ENCODE measurements at places on chromosomes 7 and 10.

- no peak for DNase-seq
These were observed 80.7 kb downstream of the GCC1 start for GRCh38 chr7:127504715-127505114.

DNA sequence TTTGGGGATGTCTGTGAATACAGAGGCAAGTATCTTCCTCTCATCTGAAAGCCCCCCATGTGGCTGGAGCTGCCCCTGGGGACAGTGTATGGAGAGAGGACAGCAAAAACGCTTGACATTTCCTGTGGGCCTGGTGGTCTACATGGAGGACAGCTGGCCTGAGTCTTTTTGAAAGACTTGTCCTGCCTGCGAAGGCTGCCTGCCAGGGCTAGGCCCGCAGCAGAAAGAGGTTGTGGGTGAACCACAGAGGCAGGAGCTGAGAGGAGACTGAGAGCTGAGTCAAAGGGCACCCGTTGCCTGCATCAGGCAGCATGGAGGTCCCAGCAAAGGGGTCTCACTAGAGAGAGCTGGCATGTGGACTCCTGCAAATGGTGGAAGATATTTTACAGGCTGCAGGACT, 66.4 kb downstream of the KAT6B start:
- no peak for DNase-seq

DNA sequence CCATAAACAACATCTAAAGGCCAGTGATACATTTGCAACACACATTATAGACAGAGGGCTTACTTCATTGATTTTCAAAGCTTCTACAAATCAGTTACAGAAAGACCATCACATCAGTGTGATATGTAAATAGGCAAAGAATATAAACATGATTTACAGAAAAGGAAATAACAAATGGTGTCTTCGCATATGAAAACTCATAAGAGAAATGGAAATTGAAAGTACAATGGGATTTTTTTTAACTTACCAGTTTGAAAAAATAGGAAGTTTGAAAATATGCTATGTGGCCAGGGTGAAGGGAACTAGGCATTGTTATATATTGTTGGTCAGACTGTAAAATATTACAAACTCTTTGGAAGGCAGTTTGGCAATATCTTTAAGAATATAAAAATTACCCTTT, 27.3 kb downstream of the SEC23IP start:
- no peak for DNase-seq

GRCh38 chr10:70967591-70968587, 79.5 kb upstream of the PCBD1 start:
- no peak for DNase-seq

DNA sequence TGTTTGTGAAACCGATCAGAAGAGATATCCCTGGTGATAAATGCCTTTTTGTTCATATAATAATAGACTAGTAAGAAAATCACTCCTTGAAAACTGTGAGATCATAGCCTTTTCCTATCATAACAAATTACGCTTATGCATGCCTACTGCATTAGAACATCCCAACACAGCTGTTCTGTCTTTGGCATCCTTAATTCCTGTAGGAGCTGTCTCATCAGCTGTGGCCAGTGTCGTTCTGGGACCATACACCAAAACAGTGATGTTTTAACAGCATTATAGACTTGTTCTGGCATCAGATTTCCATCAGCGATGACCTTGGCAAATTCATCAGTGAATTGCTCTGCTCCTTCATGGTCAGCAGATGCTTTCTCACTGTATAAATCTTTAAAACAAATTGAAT, 423.6 kb upstream of the LRGUK start:
- no peak for DNase-seq

- DNase-seq, result no peak
These were observed 73.4 kb downstream of the SORCS1 start for GRCh38 chr10:107091126-107091525.

- no peak for DNase-seq
These were observed 7.5 kb upstream of the ARHGAP22 start for GRCh38 chr10:48612236-48612943.

DNA sequence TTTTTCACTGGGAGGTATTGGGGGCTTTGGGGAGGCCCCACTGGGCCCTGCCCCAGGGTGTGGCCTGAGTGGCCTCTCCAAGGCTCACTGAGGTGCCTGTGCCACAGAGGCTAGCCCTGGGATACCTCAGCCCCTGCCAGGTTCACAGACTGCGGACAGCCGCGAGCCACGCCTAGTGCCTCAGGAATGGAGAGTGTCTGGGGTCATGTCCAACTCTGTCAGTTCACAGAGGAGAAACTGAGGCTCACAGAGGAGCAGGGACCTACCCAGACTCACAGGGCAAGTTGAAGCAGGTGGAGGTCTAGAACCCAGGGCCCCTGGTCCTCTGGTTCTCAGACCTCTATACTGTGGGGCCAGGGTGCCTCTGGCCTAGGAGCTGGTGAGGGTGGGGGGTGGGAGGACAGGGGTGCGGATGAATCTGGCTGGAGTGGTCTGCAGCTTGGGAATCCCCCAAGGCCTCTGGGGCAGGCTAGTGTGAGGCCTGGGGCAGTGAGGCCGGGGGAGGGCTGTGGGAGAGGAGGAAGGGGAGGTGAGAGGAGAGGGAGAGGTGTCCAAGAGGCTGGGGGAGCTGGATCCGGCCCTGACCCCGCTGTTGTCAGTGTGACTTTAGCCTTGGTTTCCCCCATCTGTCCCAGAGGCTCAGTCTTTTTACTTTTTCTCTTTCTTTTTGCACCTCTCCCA, 20.0 kb downstream of the NEURL1 start:
- no peak for DNase-seq

- DNase-seq, result no peak
These were observed 321.1 kb upstream of the NPVF start for GRCh38 chr7:25549271-25549921.

GRCh38 chr7:66970310-66970709, 25.1 kb downstream of the SBDS start:
- DNase-seq, result no peak

GRCh38 chr7:48118041-48118440, 29.0 kb downstream of the UPP1 start:
- no peak for DNase-seq

DNA sequence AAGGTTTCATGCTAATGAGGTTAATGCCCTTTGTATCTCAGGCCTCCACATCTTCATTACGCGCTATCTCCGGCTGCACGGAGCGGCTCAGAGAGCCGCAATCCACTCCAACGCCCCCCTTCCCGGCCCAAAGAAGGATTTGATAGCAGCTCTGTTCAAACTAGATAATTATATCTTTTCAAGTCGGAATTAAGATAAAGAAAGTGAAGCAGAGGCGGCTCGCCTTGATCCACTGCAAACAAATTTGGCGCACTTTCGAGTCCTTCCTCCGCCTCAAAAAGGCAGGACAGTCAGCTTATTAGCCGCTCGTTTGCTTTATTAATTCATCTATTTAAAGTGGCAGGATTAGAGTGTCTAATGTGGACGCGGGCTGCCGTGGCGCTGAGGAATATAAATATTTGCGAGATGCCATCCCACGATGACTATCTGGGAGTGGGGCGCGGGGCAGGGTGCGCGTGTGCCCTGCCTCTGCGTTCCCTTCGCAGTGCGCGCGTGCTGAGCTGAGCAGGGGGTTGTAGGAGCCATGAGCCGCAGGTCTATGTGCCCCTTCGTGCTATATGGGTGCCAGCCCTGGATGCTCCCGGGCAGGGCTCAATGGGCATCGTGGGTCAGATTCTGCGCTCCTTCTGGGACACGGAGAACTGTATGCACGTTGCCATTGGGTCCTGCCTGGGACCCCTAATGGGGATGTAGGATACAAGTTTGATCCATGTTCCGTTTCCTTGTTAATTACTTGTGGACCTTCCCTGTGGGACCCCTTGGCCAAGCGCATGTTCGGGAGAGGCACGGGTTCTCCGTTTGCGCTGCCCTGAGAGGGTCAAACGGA, 9.0 kb downstream of the EMX2 start:
- DNase-seq, result no peak

- no peak for DNase-seq
These were observed 50.5 kb upstream of the FOXK1 start for GRCh38 chr7:4631380-4632179.

- DNase-seq, result no peak
These were observed 72.9 kb upstream of the CAV2 start for GRCh38 chr7:116426428-116427156.

DNA sequence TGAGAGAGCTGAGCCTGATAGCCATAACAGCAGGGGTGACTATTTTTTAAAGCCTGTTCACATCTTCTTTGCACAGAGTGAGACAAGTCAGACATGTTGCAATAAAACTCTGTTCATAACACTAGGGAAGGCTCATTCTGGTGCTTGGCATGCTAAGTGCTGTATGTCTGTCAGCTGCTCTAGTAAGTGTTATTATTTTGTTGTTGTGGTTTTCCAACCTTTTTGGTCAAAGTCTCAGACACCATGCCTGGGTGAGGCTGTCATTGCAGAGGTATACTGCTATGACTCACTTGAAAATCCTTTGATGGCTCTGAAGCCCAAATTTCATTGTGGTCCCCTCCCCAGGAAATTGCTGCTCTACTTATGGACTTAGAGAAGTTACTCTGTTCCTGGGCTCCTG, 129.7 kb downstream of the ADRA2A start:
- DNase-seq, result no peak

GRCh38 chr7:12031186-12031585, 179.9 kb upstream of the TMEM106B start:
- DNase-seq, result no peak

- no peak for DNase-seq
These were observed 22.7 kb upstream of the MKRN1 start for GRCh38 chr7:140501966-140502365.

GRCh38 chr7:79377097-79377496, 76.4 kb downstream of the MAGI2 start:
- DNase-seq, result no peak

- DNase-seq, result no peak
These were observed 81.7 kb upstream of the NFE2L3 start for GRCh38 chr7:26070290-26070689.

GRCh38 chr10:96609510-96609909, 22.7 kb upstream of the TM9SF3 start:
- DNase-seq, result no peak

GRCh38 chr10:45000138-45000751, 478 bp upstream of the ZNF22 start:
- DNase-seq, result no peak

DNA sequence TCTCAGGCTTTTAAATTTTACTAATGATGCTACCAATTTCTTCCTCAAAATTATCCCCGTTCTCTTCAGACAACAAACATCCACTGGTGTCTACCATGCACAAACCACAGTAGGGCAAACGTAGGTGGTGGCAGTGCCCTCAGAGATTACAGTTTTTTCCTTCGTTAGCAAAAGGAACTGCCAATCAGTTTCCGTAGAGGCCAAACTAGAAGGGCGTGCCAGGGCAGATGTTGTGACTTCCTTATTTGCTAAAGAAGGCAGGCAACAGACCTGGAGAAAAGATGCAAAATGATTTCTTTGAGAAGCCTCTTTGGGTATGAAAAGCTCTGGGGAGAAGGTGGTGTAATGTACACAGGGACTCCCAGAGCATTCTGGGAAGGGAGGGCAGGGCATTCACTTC, 7.6 kb upstream of the FAM180A start:
- no peak for DNase-seq

- DNase-seq, result no peak
These were observed 303.3 kb downstream of the GRID1 start for GRCh38 chr10:86063341-86063740.

- no peak for DNase-seq
These were observed 332.5 kb downstream of the ZWINT start for GRCh38 chr10:56028298-56029132.

- no peak for DNase-seq
These were observed 6.7 kb downstream of the CEP55 start for GRCh38 chr10:93503075-93503474.

- no peak for DNase-seq
These were observed 558.5 kb upstream of the MGMT start for GRCh38 chr10:128908499-128908898.

GRCh38 chr7:131401194-131401593, 73.5 kb downstream of the MKLN1 start:
- DNase-seq, result no peak

DNA sequence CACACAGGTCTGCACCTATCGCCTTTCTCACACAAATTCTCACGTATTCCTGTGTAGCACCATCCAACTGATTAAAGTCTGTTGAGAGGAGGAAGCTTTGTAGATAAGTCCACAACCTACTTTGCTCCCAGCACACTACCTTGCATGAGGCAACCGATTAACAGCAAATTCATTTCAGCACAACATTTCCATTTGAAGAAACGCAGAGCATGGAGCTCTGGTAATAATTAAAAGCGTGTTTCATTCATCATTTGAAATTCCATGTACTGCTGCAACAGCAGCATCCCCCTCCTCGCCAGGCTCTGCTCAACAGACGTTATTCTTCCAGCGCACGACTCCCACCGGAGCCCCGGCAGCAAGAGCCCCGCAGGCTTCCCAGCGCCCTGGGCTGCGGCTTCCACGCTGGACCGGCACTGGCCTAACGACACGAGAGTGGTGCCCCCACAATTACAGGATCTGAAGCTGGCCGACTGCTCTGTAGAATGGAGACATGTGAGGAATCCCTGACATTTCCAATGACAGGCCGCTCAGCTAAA, 118.8 kb downstream of the DIP2C start:
- no peak for DNase-seq

GRCh38 chr7:43926798-43927123, 525 bp downstream of the UBE2D4 start:
- no peak for DNase-seq

DNA sequence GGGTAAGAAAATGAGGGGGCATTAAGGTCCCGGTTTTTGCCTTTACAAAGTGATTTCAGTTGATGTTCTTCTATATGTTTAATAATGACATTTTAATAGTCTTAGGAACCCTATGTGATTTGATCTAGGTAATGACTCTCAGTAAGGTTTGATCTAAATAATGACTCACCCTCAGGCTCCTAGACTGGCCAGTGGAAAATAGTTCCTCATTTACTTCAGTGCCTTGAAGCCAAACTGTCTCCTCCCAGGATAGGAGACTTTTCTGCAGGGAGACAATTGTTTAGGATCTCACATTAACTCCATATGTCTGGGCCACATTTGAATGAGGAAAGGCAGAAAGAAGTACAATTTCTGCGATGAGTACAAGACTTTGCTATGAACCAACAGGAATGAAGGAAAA, 1331.9 kb downstream of the XPNPEP1 start:
- no peak for DNase-seq

All from stimulated activated CD4-positive, alpha-beta T cell treated with anti-CD3 and anti-CD28 coated beads, Interleukin-15, amount 100 ng/mL, for 1 hour (primary cell).